ENCODE measurements at places on chromosomes 11 and 22.

DNA sequence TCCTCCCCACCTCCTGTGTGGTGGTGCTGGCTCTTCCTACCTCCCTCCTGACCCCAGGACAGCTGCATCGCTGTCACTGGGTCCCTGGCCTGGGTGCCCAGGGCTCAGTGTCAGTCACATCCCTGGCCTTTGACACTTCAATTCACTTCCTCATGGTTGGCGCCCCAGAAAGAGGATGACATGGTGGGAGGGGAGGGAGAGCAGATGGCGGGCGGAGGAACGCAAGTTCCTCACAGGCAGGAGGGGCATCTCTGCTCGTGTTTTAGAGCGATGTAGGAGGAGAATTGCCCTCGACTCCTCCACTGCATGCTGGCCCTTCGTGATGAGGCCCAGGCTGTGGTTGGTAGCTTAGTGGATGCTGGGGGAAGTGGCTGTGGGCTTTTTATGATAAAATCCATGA lies 35.1 kb upstream of the KRTAP5-7 start:
- no peak for DNase-seq

DNA sequence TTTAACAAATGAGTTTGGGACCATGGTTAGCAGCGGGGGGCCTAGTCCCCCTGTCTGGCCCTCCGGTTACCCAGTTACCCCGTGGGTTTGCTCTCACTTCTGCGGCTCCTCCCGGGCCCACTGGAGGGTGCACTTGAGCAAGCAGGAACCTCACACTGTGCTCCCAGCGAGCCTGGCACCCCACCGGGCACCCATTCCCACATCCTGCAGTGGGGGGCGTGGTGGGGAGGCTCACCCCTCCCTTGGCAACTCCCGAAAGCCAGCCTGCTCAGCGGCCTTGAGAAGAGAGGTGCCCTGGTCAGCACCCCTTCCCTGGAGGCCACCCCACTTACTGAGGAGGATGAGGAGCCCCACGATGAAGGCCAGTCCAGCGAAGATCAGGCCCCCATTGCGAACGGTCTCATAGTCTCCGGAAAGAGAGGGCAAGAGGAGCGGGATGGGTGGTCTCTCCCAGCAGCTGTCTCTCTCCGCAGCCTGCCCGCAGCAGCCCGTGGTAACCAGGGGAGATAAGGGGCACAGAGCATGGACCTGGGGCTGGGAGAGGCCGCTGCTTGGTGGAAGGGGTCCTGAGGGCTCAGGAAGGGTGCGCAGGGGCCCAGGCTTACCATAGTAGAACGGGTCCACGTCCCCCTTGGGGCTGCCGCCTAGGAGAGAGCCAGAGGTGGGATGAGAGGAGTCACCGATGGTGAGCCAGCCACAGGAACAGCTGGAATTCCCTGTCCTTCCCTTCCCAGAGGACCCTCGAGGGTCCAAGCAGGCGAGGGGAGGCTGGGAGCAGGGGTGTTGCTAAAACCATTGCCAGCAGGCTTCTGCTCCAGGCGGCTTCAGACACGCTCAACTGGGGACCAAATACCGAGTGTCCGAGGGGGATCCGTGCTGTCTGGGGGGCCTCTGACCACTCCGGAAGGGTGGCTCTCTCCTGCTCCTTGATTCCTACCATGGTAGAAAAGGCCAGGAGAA lies 2.2 kb downstream of the FXYD2 start:
- DNase-seq, result peak; percentile 37

DNA sequence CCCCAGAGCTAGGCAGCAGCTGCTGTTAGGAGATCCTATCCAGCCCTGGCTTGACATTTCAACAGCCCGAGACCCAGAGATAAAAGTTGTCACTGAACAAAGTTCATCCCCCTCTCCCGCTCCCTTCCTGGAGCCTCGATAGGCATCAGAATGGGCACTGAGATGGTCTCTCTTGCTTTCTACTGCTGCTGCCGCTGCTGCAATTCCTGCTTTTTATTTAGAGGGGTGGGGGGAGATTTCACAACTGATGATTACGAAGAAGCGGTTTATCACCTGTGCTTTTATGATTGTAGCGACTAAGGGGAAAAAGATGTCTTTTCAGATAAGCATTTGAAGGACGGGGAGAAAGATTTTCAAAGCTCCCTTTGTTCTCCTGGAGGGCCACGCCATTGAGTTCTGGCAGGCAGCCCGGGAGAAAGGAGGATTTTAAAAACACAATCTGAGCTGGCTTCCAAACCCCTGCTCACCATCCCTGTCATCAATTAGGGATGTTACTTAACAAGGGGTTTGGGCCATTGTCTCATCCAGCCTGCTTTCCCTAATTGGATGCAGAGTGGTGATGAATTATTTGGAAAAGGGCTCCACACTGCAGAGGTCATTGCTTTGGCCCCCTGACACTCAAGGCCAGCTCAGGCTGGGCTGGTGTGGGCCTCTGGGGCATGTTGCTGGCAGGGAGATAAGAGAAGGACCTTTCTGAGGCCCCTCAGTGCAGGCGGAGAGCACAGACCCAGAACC lies 344.7 kb downstream of the BUD13 start:
- DNase-seq, result no peak

DNA sequence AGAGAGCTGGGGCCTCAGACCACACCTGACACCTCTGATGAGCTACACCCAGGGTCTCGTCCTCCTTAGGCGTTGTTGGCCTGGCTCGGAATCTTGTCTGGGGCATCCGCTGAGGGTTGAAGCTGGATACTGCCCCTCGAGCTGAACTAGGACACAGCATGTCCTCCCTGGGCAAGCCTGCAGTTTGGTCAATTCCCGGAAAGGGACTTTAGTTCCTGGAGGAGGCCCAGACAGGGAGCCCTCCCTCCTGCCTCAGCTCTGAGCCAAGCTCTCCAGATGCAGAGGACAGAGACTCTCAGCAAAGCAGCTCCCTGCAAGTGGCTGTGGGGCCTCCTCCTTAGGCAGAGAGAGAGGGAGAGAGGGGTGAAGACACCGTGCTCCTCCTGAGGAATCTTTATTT lies 4.9 kb downstream of the APOL3 start:
- DNase-seq, result no peak

DNA sequence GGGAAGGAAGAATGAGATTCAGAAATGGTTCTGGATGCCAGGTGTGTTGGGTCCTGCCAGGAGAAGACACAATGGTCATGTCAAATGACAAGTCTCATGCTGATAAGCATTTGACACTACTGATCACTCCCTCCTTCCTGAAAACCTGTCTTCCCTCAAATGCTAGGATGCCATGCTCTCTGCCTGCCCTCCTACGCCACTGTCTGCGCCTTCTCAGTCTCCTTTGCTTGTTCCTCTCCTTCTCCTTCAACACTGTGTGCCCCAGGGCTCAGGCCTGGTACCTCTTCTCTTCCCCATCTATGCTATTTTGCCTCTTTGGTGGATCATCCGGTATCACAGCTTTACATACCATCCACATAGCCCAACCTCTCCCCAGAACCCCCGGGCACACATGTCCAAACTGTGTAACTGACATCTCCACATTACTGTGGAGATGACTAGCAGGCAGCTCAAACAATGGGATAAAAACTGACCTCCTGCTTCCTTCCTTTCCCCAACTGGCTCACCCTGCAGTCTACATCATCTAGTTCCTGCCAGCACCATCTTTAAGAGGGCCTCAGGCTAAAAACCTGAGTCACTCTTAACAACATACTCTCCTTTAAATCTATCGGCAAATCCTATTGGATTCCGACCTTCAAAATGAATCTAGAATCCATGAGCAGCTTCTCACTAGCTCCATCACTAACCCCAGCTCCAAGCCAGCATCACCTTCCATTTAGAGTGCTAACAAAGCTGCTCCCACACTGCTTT lies 8.2 kb downstream of the AP1B1 start:
- no peak for DNase-seq

GRCh38 chr11:129620237-129621104 lies 195.2 kb upstream of the TMEM45B start:
- DNase-seq, result no peak

GRCh38 chr11:102368472-102368871 lies 21.5 kb downstream of the BIRC2 start:
- no peak for DNase-seq

DNA sequence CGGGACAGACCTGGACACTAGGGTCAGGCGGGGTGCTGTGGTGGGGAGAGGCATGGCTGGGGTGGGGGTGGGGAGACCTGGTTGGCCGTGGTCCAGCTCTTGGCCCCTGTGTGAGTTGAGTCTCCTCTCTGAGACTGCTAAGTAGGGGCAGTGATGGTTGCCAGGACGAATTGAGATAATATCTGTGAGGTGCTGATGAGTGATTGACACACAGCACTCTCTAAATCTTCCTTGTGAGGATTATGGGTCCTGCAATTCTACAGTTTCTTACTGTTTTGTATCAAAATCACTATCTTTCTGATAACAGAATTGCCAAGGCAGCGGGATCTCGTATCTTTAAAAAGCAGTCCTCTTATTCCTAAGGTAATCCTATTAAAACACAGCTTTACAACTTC lies 3.9 kb downstream of the FADD start:
- DNase-seq, result no peak

DNA sequence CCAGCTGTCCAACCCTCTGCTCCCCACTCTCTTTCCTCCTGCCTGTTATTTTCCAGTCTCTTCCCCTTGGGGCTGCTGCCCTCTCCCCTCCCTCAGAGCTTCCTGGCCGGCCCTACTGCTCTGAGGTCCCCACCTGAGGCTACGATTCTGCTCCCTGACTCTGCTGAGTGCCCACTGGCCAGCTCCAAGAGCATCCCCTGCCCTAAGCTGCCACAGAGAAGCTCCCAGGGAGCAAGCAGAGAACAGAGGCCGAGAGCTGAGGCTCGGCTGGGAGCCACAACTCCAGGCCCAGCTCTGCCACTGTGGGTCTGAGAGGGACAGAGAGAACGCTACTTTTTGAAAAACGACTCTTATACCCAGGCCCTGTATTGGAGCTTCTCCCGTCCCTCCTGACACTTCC lies 61.1 kb downstream of the CHRDL2 start:
- no peak for DNase-seq

DNA sequence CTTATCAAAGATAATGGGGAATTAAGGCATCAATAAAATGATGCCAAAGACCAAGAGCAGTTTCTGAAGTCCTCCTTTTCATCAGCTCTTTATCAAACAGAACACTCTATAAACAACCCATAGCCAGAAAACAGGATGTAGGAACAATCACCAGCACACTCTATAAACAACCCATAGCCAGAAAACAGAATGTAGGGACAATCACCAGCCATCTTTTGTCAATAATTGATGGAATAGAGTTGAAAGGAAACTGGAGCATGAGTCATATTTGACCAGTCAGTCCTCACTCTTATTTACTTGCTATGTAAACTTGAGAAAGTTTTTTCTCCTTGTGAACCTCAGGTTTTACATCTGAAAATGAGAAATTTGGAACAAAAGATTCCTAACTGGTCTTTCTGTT lies 10.0 kb downstream of the MS4A2 start:
- DNase-seq, result no peak

DNA sequence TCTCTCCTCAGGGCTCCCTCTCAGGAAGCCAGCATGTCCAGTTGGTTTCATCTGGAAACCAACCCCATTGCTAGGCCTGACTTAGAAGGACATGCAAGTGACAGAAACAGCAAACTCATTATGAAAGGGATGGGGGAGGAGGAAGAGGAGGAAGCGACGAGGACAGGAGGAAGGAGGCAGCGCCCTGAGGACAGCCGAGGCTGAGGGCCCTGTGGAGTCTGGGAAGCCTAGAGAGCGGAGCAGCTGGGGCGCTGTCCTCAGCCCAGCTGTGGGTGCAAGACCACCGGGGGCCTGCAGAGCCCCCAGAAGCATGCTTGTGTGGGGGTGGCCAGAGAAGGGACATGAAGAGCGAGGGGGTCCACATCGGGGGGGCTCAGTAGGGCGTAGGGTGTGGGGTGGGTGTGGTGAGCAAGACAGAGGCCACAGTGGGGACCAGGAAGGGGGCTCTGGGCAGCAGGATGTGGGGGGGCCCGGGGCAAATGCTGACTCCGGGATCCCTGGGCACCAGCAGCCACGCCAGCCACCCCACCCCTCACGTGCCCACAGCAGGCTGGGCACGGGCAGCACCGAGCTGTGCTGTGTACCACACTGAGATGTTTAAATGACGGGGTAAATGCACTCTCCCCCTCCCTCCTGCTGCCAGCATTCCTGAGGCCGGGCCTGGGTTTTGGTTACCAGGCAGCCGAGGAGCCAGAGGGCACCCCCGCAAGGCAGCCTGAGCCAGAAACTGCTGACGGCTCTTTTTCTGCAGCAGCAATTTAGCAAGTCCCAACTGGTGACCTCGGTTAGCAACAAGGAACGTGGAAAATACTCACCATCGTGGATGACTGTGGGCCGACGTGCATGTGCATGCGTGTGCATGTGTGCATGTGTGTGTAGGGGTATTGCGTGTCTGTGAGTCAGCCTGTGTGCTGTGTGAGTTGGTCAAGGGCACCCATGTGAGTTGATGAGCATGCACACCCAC lies 82.7 kb upstream of the LINC01488 start:
- DNase-seq, result no peak

DNA sequence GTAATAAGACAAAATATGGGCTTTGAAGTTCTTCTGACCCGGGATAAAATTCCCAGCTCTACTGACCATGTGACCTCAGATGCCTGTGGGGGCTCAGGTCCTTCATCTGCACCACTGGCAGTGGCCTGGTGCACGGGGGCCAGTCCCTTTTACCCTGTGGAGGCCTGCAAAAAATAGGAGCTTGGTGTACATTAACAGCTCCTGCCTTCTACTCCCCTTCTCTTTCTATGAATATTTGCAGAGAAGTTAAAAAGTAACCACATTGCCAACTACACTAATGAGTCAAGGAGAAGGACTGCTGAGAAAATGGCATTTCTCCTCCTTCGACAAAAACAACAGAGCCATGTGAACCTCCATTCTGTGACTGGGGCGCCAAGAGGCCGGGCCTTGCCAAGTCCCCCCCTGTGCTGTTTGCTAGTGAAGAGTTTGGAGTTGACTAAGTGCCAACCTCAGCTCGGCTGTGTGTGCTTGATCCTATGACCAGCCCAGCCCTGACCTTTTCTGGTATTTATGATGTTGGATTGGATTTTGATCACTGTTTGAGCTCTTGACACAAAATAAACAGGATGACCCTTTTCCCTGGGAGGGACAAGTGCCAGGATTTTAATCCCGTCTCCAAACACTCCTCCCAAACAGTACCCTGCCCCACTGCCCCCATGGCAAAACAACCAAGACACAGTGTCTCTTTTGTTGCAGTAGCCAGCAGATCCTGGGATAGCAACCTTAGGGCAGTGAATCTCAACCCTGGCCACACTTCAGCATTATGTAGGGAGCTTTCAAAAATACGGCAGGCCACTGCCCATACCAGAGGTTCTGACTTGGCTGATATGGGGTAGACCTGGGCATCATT lies 380.1 kb downstream of the LARGE1 start:
- no peak for DNase-seq

DNA sequence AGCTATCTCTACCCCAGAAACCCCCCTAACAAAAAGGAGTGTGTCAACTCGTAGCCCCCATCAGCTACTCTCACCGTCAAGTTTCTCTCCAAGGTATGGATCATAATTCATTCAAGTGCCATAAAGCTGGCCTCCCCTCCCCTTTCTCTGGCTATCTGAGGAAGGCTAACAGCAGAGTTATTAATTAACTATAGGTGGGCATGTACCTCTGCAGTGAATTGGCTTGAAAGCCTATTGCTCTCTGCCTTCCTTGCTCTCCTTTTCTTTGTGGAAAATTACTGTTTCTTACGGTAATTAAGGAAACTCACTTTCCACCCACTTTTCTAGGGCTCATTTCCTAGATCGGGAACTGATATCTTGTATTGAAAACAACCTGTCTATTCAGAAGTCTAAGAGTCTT lies 14.1 kb downstream of the POLA2 start:
- DNase-seq, result no peak

- peak; percentile 86 for DNase-seq
These were observed 41.1 kb downstream of the UBASH3B start for GRCh38 chr11:122696662-122697061.
